Spinal cord (tissue), 10 donors: ENCODE measurements at places on chromosomes 5 and 9. TPM values are rescaled to one million over a fixed set of nuclear protein-coding genes. Genes with fewer than 3 reads are reported as not detected.

DNA sequence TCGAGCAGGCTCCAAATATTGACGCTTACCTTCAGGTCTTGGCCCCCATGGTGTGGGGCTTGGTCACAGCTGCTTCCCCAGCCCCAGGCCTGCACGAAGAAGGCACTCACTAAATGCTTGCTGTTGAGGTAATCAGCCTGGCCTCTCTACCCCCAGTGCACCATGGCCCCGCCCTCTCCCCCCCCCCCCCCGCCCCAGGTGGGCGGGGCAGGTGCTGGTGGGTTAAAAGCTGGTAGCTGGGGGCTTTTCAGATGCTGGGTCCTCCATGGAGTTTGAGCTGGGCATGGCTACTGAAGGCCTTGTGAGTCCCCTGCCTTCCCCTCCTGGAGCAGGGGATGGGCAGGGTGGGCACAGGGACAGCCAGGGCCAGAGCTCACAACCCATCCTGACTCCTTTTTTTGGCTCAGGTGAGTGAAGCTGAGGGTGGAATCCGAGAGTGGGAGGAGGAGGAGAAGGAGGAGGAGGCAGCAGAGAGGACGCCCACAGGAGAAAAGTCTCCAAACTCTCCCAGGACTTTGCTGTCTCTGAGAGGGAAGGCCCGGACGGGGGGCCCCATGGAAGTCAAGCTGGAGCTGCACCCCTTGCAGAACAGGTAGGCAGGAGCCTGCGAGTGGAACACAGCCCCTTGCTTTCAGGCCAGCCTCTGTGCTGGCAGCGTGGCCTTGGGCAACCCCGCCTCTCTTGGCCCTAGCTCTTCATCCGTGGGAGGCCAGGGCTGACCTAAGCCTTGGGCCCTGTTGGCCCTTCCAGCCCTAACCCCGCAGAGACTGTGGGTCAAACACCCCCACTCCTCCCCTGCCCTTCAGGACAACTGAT, 4.4 kb upstream of the TSPAN17 start:
- H3K27ac ChIP-seq: no peak overlapping the region
- no peaks in the 10 kb centered on the region for H3K27me3 ChIP-seq
- H3K4me1 ChIP-seq: peaks cover 24% of the 10 kb centered on the region
- H3K4me3 ChIP-seq: no peak overlapping the region

DNA sequence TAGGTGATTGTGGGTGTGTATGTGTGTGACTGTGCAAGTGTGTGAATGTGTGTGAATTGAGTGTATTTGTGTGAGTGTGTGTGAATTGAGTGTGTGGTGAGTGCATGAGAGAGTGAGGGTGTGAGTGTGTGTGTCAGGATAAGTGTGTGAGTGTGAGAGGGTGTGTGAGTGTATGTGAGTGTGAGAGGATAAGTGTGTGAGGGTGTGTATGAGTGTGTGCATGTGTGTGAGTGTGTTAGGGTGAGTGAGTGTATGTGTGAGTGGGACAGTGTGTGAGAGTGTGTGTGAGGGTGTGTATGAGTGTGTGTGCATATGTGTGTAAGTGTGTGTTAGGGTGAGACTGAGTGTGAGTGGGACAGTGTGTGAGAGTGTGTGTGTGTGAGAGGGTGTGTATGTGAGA, 21.7 kb downstream of the GPRIN1 start:
- no peak overlapping the region for H3K4me3 ChIP-seq
- no peak overlapping the region for H3K27ac ChIP-seq
- no peak for DNase-seq
- no peaks in the 10 kb centered on the region for H3K27me3 ChIP-seq
- H3K4me1 ChIP-seq: no peaks in the 10 kb centered on the region
- H3K36me3 ChIP-seq: peaks cover 48% of the 10 kb centered on the region

DNA sequence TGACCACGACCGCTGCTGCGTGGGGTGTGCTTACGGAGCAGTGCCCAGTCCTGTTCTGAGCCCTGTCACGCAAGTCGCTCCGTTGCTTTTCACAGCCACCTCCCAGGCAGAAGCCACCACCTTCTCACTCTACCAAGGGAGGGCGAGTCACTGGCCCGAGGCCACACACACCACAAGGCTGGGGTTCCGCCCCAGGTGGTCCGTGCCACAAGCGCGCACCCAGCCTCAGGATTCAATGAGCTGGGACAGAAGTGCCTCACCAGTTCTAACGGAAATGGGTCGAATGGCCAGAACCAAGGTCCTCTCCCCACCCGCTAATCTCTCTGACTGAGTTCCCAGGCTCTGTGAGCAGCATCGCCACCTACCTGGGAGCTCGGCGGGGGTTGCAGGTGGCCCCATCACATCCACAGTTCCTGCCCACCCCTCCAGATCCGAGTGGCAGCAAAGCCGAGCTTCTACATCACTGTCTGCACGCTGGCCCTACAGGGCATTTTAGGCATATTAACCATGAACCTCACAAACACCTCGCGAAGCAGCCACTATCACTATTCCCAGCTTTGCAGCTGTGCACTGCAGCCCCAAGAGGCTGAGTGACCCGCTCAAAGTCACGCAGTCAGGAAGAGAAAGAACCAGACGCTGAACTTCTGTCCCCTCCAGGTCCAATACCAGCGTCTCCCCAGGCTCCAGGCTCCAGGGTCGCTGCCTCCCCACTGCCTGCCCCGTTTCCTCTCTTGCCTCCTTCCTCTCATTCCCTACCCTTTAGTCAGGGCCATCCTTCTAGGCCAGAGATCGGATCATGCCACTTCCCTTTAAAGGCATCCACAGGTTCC, 92.1 kb upstream of the PHYKPL start:
- no peak for DNase-seq
- no peaks in the 10 kb centered on the region for H3K27me3 ChIP-seq
- no peak overlapping the region for H3K27ac ChIP-seq
- H3K4me1 ChIP-seq: peaks cover 22% of the 10 kb centered on the region
- H3K4me3 ChIP-seq: no peak overlapping the region

GRCh38 chr9:89439571-89439970, 58.3 kb downstream of the SEMA4D start:
- no peak overlapping the region for H3K4me3 ChIP-seq
- H3K4me1 ChIP-seq: peaks cover 81% of the 10 kb centered on the region
- DNase-seq: no peak
- peaks cover 40% of the 10 kb centered on the region for H3K36me3 ChIP-seq
- H3K27ac ChIP-seq: no peak overlapping the region

DNA sequence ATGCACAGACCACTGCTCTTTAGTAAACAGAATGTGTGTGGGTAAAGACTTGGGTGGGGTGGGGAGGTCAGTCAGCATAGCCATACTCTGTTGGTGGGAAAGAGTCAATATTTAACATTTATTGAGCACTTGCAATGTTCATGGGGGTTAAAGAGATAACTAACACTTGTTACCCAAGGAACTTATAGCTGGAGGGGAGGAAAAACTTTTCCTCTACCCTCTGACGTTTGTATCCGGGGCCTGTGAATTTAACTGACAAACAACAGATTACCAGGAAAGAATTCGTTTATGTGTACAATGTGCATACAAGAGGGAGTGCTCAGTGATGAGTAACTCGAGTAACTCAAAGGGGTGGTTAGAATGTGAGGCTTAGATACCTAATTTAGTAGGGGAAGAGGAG, 6.8 kb upstream of the CLINT1 start:
- no peaks in the 10 kb centered on the region for H3K27me3 ChIP-seq
- no peaks in the 10 kb centered on the region for H3K36me3 ChIP-seq
- H3K4me1 ChIP-seq: no peaks in the 10 kb centered on the region

DNA sequence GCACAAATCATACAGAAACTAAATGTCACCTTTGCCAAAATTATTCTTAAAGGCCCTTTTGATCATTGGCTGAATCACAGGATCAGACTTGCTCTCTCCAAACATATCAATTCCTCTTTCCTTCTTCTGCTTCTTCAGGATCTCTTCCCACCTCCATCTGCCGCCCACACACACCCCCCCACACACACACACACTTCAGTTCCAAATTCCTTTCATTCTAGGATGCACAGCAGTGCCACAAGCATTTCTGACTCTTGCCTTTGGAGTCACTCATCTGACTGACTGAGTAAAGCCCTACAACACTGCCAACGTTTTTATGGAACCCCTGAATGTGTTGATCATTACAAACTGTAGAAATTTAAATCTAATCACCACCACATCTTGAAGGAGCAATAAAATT, 22.9 kb downstream of the DNAH5 start:
- no peak overlapping the region for H3K27ac ChIP-seq
- H3K27me3 ChIP-seq: no peaks in the 10 kb centered on the region
- H3K36me3 ChIP-seq: no peaks in the 10 kb centered on the region
- DNase-seq: no peak
- H3K4me3 ChIP-seq: no peak overlapping the region

DNA sequence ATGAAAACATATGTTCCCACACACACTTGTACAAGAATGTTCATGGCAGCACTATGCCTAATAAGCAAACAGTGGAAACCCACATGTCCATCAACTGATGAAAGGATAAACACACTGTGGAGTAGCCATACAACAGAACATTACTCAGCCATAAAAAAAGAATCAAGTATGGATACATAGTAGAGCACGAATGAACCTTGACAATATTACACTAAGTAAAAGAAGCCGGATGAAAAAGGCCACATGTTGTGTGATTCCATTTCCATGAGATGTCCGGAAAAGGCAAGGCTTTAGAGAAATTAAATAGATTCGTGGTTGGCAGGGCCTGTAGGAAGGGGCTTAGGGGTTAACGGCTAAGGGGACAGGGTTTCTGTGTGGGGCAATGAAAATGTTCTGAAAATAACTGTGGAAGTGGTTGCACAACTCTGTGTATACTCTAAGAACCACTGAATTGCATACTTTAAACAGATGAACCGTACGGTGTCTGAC, 51.4 kb downstream of the COL23A1 start:
- H3K4me1 ChIP-seq: peaks cover 30% of the 10 kb centered on the region
- no peak for DNase-seq
- H3K4me3 ChIP-seq: no peak overlapping the region
- no peak overlapping the region for H3K27ac ChIP-seq
- no peaks in the 10 kb centered on the region for H3K27me3 ChIP-seq
- H3K36me3 ChIP-seq: no peaks in the 10 kb centered on the region

DNA sequence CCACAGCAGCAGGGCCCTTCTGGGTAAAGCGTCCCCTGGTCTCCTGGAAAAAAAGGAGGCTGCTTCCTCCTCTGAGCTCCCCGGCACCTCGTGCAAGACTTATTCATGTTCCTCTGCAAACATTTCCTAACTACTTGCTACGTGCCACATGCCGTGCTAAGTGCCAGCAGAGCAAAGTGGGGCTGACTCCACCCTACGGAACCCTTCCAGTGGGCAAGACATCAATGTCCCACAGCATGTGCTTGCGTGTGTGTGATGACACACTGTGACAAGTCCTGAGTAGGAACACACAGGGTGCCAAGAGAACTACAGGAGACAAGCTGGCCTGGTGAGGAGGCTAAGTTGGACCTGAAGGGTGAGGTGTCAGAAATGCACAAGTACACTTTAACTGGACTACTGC, 57.4 kb downstream of the SEMA4D start:
- H3K27me3 ChIP-seq: no peaks in the 10 kb centered on the region
- peaks cover 40% of the 10 kb centered on the region for H3K36me3 ChIP-seq
- DNase-seq: no peak
- peaks cover 80% of the 10 kb centered on the region for H3K4me1 ChIP-seq

- H3K27ac ChIP-seq: no peak overlapping the region
- H3K4me1 ChIP-seq: no peaks in the 10 kb centered on the region
- no peaks in the 10 kb centered on the region for H3K36me3 ChIP-seq
- H3K27me3 ChIP-seq: no peaks in the 10 kb centered on the region
- H3K4me3 ChIP-seq: no peak overlapping the region
These were observed 149.7 kb downstream of the ENC1 start for GRCh38 chr5:74490814-74491213.

DNA sequence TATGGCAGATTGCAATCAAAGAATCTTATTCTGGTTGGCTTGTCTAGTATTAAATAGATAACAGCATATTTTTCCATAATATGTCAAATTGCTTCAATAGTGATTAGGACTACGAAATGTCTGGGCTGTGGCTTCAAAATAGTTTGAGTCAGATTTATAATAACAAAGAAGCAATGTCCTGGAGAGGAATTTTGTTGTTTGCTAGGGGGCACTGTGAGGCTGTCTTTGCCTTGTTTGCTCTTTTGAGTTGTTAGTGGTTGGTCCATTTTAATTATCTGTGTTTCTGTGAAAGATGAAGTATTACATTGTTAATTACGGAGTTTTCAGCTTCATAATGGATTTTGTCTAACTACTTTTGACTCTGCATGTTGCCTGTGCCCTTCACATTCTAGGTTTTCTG, 713.6 kb downstream of the TLE4 start:
- no peak overlapping the region for H3K4me3 ChIP-seq
- no peaks in the 10 kb centered on the region for H3K27me3 ChIP-seq
- H3K36me3 ChIP-seq: no peaks in the 10 kb centered on the region
- DNase-seq: no peak
- H3K4me1 ChIP-seq: no peaks in the 10 kb centered on the region

DNA sequence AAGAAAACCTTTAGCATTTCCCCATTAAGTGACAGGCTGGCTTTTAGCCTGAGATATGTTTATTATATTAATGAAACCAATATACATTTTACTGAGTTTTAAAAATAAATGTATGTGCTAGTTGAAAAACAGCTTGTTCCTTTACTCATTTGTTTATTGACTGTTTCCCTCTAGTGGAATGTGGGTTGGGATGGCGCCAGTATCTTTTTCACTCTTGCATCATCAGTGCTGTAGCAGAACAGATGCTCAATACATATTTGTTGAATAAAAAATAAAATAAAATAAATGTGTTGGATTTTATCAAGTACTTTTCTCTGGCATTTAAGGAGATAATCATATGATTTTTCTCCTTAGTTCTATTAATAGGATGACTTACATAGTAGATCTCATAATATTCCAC, 43.0 kb downstream of the FSTL4 start:
- H3K27me3 ChIP-seq: peaks cover 6% of the 10 kb centered on the region
- H3K4me1 ChIP-seq: no peaks in the 10 kb centered on the region
- no peak overlapping the region for H3K4me3 ChIP-seq
- no peak overlapping the region for H3K27ac ChIP-seq

- H3K27ac ChIP-seq: no peak overlapping the region
- H3K4me3 ChIP-seq: no peak overlapping the region
- no peak for DNase-seq
These were observed 53.9 kb downstream of the MEF2C start for GRCh38 chr5:88829054-88829453.

DNA sequence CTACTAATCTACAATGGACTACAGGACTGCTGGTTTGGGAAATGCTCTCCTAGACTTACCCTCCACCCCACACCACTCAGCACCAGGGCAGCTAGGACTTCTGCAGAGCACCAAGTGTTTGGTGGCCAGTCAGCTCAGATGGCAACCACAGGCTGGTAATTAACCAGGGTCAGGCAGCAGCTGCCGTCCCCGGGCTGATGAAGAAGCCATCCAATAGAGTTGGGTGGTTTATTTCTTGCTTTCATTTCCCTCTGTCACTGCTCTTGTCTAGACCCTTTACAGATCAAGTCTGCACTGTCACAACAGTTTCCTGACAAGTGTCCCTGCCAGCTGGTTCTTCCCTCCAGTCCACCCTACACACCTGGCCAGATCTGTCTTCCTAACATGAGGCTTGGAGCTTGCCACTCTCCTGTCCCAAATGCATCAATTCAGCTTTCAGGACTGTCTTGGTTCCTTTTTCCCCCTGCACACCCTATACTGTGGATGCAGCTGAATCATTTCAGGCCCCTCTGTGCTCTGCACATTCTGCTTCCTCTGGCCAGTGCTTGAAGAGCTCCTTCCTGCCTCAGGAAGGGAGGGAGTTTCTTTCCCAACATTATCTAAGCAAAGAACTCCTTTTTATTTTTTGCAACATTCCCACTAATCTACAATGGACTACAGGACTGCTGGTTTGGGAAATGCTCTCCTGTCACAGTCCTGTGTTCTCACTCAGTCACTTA, 30.2 kb upstream of the HSPA9 start:
- no peaks in the 10 kb centered on the region for H3K36me3 ChIP-seq
- no peak for DNase-seq
- no peak overlapping the region for H3K4me3 ChIP-seq
- no peak overlapping the region for H3K27ac ChIP-seq
- no peaks in the 10 kb centered on the region for H3K27me3 ChIP-seq

SOHLH1 gene
- total RNA-seq: 0.50 TPM

FAM120A gene
- 75.4 TPM for total RNA-seq

LIX1 gene
- 40.5 TPM for total RNA-seq

FBXL17 gene
- 58.0 TPM for total RNA-seq
